ENCODE measurements at places on chromosomes 4 and X. TPM values are rescaled to one million over a fixed set of nuclear protein-coding genes. Genes with fewer than 3 reads are reported as not detected.
A peak's percentile ranks its signal among the peaks of the same experiment; 100 is the strongest.

- DNase-seq, result peak; percentile 36
Measured at GRCh38 chr4:67436742-67437141, 108.6 kb downstream of the CENPC start.

HSD17B13 gene
- total RNA-seq, result not detected

DNA sequence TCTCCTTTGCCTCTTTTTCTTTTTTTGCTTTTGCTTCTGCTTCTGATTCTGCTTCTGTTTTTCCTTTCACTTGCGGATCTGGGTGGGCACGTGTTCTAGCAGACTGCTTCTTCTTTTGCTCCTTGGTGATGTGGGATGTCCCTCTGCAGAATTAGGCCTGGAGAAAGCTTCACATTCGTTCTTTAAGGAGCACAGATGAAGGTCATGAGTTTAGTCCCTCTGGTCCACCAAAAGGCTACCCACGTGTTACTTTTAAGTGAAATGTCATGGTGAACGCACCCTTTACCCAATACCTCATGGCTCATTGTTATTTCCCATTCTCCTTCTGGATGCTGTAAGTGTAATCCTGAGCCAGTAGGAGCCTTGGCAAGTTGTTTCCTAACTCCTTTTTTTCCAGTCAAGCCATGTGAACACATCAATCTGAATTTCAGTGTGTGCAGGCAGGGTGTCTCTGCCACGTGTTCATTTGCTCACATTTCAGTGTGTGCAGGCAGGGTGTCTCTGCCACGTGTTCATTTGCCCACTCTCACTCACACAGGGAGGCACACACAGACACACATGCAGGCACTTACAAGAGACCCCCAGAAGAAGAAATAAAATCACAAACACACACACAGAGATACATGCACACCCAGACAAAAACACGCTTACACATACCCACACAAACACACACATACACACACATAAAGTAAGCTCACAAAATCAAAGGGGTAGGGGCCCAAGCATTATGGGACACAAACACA is 36.9 kb downstream of the NBDY start:
- DNase-seq, result no peak

DNA sequence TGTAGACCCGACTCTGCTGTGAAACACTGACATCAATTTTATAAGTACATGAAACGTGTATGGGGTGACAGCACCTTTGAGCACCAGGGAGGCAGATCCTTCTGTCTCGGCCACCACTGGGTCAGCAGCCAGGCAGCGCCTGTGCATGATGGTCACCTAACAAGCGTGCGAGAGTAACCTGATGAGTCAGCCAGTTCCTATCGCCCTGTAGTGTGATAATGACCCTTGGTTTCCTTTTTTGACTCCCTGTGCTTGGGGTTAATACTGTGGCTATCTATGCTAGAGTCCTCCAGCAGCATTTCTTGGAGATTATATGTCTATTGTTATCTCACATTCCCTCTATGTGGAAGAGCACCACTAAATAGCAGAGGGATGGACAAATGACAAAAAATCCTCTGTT is 101.6 kb downstream of the NPNT start:
- DNase-seq, result no peak

XAGE1B gene
- total RNA-seq, result 0.32 TPM

GRCh38 chr4:128444544-128445302 is 157.1 kb upstream of the PGRMC2 start:
- no peak for DNase-seq

DNA sequence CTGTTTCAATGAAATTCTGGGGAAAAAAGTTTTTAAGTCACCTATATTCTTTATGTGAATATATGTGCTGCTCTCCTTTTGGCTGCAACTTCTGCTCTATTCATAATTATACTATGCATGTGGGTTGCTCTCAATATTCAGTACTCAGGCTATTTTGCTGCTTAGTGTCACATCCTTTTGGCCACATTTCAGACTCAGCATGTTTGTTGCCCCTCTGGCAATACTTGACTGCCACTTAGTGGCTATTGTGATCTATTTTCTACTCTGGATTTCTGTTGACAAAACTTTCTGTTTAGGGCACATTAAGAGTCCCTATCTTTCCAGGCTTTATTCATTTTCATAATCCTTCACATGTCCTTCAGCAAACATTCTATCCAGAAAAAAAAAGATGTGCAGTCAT is 15.8 kb upstream of the CT45A1 start:
- no peak for DNase-seq

GRCh38 chr4:76035799-76036380 is at the start of gene CXCL11:
Gene CXCL11 (minus strand): TSS chr4:76036070. CDS start chr4:76035987, 83 bp downstream.
- DNase-seq, result no peak

MAGED1 gene
- 285 TPM for total RNA-seq

- DNase-seq, result peak; percentile 2
Measured at GRCh38 chrX:75067931-75068330, 88.2 kb downstream of the ABCB7 start.

GRCh38 chr4:137601934-137602333 is 69.6 kb upstream of the PCDH18 start:
- no peak for DNase-seq

DNA sequence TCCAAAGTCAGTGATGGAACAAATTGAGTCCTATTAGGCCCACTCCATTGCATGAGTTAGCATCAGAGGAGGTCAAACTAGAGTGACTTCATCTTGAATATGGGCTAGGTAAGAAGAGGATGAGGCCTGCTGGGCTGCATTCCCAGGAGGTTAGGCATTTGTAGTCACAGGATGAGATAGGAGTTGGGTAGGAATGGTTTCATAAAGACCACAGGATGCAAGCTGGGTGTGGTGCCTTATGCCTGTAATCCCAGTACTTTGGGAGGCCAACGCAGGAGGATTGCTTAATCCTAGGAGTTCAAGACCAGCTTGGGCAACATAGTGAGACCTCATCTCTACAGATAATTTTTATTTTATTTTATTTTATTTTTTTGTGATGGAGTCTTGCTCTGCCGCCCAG is 26.8 kb downstream of the PDGFRA start:
- DNase-seq, result peak; percentile 89

RAB33A gene
- total RNA-seq, result 1.3 TPM

CXorf51B gene
- total RNA-seq, result not detected

DNA sequence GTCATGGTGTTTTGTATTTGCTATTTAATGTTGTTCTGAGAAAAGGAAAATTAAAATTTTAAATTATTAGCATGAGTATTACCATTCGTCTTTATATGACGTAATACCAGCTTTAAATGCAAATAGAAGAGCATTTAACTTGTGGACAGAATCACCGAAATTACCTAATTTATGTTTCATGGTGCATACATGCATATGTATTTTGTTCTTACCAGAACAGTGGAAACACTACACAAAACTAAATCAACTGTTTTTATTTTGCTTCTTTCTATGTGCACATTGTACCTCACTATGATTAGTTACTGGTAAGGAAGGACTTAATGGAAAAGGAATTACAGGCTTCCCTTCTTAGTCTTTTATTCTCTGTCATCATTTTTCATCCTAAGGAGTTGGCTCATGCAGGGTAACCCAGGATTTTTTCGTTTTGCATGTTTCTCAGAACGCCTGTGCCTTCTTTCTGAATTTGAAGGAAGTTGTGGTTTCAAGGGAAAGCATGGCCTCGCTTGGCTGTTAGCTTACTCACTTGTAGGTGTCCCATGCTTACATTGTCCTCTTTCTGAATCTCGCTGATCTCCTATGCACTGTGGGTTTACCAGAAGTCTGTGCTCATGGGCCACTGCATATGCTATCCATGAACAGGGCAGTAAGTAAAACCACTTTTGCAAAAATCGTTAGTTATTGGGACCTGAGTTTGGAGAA is 300.0 kb upstream of the PUDP start:
- no peak for DNase-seq

DNA sequence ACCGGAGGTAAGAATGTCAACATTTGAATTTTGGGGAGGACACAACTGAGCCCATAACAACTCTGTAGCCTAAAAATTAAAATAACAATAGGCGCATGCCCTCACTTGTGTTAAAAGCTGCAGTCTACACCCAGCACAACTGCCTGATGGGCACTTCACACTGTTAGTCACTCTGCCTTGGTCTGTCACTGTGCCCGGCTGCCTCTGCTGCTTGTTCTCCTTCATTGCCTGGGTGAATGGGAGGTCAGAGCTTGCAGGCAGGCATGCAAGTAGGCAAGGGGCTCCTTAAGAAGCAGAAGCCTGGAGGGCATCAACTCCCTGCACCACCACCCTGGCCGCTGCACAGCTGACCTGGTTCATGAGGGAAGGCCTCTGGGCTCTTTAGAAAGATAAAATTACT is 374.8 kb downstream of the MID1IP1 start:
- DNase-seq, result no peak

VCX3B gene
- not detected for total RNA-seq

TLR2 gene
- total RNA-seq, result 0.32 TPM

GRCh38 chrX:142184756-142185602 is 20.1 kb downstream of the MAGEC2 start:
- DNase-seq, result no peak

DNA sequence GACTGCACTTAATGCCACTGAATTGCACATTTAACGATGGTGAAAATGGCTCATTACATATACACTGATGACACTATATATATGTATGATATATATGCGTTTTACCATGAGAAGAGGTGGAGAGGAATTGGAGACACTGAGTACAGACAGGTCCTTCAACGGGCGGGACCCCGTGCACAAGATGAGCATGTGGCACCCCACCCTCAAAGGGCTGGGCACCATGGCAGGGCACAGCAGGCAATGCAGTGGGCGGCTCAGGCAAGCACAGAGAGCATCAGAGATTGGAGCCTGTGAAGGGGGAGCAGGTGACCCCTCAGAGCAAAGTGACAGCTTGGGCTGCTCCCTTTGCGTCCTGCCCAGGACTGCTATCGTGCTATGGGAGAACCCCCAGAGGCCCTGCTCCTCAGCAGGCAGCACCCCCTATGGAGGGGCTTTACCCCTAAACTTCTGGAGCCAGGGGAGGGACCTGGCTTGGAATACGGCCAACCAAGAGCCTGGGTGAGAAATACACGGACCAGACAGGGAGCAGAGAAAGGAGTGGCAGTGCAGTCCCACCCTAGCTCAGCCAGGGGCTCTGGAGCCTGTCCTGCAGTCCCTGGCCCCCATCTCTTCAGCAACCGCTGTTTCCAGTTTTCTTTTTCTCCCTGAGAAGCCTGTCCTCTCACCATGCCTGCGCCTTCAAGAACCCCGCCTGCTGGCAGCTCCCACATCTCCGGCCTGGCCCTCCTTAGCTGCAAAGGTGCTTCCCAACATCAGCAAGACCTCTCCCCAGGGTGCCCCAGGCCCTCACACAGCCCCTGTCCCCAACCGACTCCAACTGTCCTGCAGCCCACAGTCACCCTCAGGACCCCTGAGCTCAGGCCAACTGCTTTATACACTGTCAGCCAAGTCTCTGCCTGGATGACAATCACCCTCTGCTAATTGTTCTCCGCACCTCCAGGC is 10.5 kb downstream of the SLC6A8 start:
- DNase-seq, result no peak

MAGEH1 gene
- 37.7 TPM for total RNA-seq

CXCL5 gene
- total RNA-seq, result 0.32 TPM

AFF2 gene
- total RNA-seq, result not detected

GRCh38 chrX:18886344-18887161 is 97.4 kb downstream of the PHKA2 start:
- DNase-seq, result peak; percentile 31

TRMT10A gene
- 4.5 TPM for total RNA-seq

- peak; percentile 49 for DNase-seq
Measured at GRCh38 chrX:109856974-109857373, 123.9 kb upstream of the ACSL4 start.

DNA sequence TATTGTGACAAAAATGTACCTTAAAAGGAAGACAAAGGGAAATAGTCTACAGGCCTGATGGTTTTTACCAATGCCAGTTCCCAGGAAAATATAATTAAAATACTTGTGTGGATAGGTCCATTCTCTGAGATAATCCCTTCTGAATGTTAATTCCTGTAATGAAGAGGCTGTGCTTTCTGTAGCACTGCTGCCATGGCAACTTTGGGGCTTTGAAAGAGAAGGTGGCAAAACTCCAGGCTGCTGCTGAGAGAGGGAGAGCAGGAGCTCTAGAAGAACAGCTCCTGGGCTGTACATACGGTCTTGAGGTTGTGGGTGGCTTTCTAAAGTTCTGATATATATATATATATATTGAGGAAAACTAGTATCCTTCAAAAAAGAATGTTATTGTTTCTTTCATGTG is 125.4 kb downstream of the PDLIM5 start:
- peak; percentile 71 for DNase-seq

PABPC1L2A gene
- total RNA-seq, result not detected

ESX1 gene
- not detected for total RNA-seq

GRCh38 chr4:158033416-158034120 is 139.3 kb downstream of the GASK1B start:
- peak; percentile 63 for DNase-seq

DNA sequence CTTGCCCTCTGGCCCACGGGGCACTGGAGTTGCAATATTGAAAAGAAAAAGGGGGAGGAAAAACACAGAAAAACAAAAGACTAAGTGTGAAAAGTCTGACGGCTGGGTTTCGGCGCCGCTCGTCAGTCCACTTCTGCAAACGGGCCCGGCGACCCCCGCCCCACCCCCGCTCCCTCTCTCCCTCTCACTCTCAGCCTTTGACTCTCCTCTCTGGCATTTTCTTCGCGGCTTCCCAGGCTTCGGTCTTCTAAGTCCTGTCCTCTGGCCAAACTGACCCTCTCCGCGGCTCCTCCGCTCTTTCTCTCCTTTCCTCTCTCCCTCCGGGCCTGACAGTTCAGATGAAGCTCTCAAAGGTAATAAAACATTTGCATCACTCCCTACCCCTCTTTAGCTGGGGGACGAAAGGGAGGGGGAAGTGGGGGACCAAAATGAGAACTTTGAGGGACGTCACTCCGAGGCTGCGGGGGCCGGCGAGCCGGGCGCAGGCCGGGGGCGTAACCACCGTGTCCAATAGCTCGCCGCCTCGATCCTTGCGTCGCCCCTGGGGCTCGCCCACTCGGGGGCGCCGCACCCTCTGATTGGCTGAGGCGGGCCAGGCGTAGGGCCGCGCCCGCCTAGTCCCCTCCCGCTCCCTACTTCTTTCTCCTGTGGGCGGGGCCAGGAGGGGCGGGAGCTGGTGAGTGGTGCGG is at the start of gene NKX6-1:
Gene NKX6-1, minus strand, starts transcription at position 358 of the 689 bp plus-strand sequence. CDS start 1,064 bp downstream, outside the sequence.
- peak; percentile 38 for DNase-seq

DNA sequence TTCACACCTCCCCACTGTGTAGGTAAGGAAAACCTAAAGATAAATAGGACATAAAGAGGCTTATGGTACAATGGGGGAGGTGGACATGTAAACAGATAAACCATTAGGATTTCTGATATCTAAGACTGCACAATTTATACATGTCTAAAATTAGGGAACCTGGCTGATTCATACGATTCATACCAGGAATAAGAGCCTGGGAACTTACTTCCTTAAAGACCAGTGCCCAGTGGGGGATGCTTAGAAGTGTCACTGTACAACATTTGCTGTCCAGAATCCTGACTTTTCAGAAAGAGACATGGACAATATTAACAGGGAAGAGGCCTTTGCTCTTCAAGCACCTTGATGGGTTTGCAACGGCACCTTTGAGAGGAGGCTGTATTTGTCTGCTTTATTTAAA is 116.8 kb upstream of the KIT start:
- no peak for DNase-seq
